ENCODE measurements at places on chromosomes 11 and 22. TPM values are rescaled to one million over a fixed set of nuclear protein-coding genes. Genes with fewer than 3 reads are reported as not detected.

The SMC1B gene
- not detected for total RNA-seq

The SSH3 gene
- 99.1 TPM for total RNA-seq

The HBG2 gene
- not detected for total RNA-seq

The TRIM48 gene
- total RNA-seq: not detected

The PLAAT5 gene
- not detected for total RNA-seq

The SLC25A18 gene
- 5.5 TPM for total RNA-seq

The SC5D gene
- total RNA-seq: 32.2 TPM

Data from Peyer's patch (tissue), 4 donors.